MG63 (cell line): ENCODE measurements at places on chromosomes 11 and 22. TPM values are rescaled to one million over a fixed set of nuclear protein-coding genes. Genes with fewer than 3 reads are reported as not detected.

The IFITM1 gene
- total RNA-seq = 26.5 and 62.6 TPM in 2 replicates

- DNase-seq = no peak
Observed at GRCh38 chr11:69307871-69308431, 14.0 kb downstream of the MYEOV start.

DNA sequence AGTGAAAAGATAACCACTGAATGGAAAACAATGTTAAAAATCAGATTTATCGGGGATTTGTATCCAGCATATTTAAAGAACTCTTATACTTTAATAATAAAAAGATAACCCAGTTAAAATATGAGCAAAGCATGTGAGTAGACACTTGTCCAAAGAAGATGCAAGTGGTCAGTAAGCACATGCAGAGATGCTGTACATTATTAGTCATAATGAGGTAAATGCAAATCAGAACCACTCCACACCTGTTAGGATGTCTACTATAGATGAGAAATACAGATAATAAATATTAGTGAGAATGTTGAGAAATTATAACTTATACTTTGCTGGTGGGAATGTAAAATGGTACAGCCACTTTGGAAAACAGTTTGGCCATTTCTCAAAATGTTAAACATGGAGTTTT is 28.0 kb downstream of the QSER1 start:
- no peak for DNase-seq

- DNase-seq = no peak
Observed at GRCh38 chr11:118236170-118236569, 11.4 kb upstream of the JAML start.
